ENCODE measurements at places on chromosomes 7 and 10.

DNA sequence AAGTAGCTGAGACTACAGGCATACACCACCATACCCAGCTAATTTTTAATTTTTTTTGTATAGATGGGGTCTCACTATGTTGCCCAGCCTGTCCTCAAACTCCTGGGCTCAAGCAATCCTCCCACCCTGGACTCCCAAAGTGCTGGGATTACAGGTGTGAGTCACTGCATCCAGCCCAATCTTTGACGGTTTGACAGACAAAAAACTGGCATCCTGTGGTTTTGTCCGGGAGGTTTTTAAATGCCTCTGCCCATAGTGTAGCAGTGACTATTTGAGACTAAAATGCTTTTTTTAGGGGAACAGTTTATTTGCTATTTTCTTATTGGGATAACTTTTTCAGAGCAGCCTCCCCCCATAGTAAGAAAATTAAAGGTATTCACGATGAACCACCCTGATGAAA, 523.7 kb upstream of the GALNT17 start:
- DNase-seq, result no peak

DNA sequence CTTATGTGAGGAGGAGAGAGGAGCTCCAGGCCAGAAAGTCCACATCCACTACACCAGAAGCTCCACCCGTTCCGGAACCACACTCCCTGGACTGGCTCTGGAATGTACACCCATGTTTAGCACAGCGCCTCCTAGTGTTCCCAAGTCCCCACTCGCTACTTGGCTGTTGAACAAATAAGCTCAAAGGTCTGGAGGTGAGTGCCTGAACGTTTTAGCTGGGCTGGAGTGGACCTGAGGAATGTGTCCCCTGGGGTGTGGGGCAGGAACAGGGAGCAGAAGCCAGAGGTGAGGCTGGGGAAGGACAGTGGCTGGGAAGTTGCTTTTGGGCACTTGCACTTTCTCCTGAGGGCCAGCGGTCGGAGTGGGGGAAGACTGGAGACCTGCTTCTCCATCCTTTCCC, 164.1 kb upstream of the CDCA7L start:
- peak; percentile 11 for DNase-seq

- DNase-seq, result no peak
Observed at GRCh38 chr7:78402096-78402495, 603.5 kb downstream of the PHTF2 start.

DNA sequence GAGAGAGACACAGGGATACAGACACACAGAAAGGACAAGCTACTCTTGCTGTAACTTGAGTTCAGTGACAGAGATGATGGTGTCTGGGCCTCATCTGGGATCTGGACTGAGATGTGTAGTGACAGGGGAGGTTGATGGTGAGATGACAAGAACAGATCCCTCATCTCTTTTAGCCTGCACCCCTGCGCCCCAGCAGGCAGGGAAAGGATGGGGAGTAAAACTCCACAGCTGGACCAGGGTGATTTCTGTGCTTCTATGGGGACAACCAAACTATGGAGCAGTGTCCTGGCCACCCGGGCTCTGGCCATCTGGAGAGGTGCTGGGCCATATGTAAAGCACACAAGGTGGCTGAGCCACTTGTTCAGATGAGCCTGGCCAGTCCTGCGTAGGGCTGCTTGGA, 4.5 kb upstream of the LRRC18 start:
- no peak for DNase-seq

- no peak for DNase-seq
Observed at GRCh38 chr10:69633673-69634635, 3.9 kb downstream of the FAM241B start.

- no peak for DNase-seq
Observed at GRCh38 chr7:143171697-143172096, 11.5 kb upstream of the TAS2R39 start.

DNA sequence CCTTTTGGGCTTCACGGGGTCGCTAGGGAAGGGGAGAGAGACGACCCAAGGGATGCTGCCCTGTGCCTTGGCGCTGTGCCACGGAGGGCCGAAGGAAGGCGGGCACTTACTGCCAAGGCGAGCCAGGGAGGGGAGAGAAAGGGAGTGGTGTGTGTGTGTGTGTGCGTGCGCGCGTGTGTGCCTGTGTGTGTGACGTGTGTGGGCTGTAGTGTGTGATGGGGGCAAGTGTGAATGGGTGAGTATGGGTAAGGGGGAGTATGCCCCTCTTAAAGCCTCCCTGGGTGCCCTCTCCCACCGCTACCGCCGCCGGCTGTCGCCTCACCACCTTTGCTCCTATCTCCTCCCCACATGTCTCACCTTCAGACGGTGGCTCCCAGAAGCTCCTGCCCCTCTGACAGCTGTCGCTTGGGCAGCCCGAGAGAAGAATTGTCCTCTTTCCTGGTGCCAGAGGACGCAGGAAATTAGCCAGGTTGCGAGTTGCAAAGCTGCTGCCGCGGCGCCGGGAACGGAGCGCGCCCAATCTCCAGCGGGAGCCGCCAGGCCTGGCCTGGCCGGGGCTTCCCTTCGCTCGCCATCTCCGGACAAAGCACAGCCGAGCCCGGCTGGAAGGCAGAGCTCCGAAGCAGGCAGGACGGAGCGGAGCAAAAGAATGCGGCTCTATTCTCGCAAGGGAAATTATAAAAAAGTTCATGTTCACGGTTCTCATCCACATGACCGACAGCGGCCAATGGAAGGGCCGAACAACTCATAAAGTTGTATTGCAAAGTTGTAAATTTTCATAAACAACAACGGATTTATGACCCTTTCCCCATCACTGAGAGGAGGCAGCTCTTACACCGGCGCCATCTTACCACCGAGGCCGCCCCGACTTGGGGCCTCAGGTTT, at the start of gene HOXA3:
Gene HOXA3, minus strand, starts transcription at position 653 of the 885 bp plus-strand sequence. CDS start 41,943 bp downstream, outside the sequence.
- DNase-seq, result no peak

DNA sequence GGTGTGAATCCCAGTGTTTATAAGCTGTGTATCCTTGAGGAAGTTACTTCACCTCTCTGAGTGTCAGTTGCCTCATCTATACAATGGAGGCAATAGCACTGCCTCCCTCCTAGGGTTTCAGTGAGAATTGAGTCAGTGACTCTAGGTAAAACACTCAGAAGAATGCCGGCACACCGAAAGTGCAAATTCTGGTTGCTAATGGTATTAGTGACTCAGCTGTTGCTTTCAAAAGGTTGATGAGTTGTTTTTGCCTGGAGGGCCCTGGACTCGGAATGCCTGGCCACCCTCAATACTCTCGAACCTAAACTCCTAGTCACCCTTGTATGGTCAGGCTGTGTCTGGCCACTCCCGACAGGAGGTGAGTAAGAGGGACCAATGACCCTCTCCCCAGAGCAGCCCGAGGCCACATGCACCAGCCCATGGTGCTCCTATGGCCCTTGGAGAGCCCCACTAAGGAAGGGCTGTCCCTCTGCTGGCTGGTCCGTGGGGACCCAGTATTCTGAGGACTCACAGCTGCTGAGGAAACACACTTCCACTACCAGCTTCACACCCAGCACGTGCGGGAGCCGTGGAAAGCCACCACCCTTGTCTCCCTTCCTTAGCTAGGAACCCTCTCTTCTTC, 60.2 kb downstream of the CALML3 start:
- DNase-seq, result no peak

DNA sequence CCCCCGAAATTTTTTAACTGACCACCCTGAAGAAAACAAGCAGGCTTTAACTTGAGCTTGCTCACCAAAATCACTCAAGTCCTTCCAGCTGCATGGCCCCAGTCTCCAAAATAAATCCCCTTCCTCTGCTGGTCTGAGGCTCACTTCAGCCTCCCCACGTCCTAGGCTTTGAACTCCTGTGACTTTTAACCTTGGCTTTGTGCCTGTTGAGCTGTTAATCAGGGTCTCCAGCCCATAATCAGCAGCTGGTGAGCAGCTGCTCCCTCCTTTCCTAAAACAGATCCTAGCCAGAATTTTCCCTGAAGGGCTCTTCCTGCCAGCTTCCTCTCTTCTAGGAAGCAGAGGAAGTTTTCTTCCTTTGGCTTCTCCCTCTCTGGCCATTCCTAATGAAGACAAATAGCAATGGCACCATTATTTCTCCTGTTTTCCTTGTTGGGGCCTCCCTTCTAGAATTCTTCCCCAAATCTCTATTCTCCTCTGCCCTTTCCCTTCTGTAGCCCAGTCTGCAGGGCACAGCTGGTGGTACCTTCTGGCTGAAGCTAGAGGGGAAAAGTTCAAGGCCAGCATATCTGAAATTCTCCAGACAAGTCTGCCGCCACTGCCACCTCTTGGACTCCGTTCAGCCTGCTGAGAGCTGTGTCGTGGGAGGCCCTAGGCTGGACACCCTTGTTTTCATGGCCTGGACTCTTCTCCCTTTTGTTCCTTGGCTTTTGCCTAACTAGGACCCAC, 152.1 kb downstream of the NOC3L start:
- DNase-seq, result no peak

- DNase-seq, result no peak
Observed at GRCh38 chr10:78658645-78659597, 409.8 kb upstream of the ZMIZ1 start.

DNA sequence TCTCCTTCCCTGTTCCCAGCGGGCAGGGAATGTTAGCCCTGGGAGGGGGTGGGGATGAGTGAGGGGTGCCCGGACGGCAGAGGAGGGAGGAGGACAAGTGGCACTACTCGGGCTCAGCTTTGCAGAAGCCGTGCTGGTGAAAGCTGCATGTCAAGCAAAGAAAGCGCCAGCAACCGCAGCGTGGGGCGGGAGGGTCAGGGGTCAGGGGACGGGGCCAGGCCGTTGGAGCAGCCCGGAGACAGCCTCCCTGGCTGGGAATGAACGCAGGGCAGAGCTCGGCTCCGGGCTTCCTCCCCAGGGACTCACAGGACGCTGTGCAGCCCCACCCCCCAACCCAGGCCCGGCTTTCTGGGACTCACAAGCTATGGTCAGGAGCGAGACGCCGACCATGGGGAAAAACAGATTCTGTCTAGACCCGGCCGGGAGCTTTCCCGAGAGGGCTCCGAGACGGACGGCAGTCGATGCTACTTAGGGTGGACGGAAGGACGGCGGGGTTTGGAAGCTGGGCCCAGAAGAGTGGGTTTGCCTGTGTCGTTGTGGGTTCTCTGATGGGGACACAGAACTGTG, 113.4 kb downstream of the VIPR2 start:
- no peak for DNase-seq

DNA sequence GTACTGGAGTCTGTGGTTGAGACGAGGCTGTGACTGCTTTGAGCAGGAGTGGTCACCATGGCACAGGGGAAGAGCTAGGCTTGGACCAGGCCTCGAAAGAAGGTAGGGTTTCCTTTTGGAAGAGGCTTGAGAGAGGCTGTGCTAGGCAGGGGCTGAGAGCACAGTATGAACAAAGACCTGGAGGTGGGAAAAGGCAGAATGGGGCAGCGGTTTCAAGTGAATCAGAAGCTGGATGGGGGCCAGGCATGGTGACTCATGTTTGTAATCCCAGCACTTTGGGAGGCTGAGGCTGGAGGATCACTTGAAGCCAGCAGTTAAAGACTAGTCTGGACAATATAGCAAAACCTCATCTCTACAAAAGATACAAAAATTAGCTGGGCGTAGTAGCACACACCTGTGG, 65.9 kb downstream of the CLIP2 start:
- no peak for DNase-seq

Data from stimulated activated CD4-positive, alpha-beta T cell treated with anti-CD3 and anti-CD28 coated beads, Interleukin-4, amount 100 ng/mL, for 48 hours (primary cell).